ENCODE measurements at places on chromosomes 2 and 18.

- no peak for DNase-seq
Measured at GRCh38 chr2:53559302-53559966, 208.2 kb upstream of the CHAC2 start.

GRCh38 chr18:77679869-77680268 lies 430.2 kb downstream of the GALR1 start:
- no peak for DNase-seq

DNA sequence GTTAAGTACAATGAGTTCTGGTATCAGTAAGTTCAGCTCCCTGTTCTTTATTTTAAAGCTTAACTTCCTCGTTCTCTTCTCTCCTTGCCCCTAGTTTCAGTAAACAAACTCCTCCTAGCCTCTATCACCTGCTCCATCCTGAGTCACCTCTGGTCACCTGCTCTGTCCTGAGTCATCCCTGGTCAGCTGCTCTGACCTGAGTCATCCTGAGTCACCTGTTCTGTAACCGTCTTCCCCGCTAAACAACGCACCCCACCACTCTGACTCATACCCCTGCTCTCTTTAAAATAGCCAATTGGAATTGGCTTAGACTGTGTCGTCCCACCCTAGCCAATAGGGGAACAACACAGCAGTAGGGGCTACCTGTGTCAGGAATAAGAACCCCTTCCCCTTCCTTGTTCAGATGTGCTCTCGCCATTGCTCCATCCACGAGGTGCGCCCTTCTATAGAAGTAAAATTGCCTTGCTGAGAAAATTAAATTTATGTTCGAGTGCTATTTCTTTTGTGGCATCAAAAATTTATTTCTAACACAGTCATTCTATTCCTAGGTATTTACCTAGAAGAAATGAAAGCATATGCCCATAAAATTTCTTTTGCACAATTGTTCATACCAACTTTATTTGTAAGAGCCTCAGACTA lies 24.9 kb upstream of the RMND5A start:
- no peak for DNase-seq

- DNase-seq, result no peak
Measured at GRCh38 chr2:144559681-144560080, 39.8 kb upstream of the ZEB2 start.

GRCh38 chr2:191066197-191066918 lies 52.4 kb upstream of the STAT1 start:
- DNase-seq, result no peak

GRCh38 chr2:160315337-160315736 lies 115.3 kb upstream of the ITGB6 start:
- no peak for DNase-seq

GRCh38 chr2:173898996-173899395 lies 66.2 kb downstream of the SP3 start:
- no peak for DNase-seq

DNA sequence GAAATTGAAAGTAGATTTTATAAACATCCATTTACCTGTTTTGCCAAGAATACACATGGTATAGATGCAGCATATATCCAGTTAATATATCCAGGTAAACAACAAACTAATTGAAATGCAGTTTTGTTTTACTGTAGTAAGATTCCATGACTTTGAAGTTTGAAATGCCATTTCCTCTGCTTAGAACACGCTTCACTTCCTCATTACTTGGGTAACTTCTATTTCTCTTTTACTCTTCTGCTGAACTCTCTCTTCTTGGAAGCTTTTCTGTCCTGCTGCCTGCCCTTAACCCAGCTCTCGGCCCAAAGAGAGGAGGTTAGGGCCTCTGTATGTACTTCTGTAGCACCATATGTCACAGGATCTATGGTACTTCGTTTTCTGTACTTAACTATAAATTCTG lies 14.1 kb upstream of the IL1RL2 start:
- DNase-seq, result no peak

DNA sequence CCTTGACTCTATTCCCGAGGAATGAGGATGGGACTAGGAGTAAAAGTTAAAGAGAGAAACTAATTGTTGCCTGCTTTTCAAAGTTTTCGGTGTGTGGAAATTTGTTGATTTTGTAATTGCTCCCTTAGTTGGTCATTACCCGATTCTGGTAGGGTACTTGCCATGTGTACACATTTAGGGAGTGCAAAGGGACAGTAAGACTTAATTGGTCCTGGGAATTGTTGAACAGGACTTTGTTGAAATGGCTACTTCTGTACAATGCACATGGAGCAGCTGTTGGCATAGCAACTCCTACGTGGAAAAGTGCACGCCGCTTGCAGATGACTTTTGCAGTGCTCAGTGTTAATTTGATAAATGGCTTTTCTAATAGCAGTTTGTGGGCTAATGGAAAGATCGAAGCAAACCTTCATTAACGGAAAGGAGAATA lies 22.9 kb downstream of the EPAS1 start:
- no peak for DNase-seq

DNA sequence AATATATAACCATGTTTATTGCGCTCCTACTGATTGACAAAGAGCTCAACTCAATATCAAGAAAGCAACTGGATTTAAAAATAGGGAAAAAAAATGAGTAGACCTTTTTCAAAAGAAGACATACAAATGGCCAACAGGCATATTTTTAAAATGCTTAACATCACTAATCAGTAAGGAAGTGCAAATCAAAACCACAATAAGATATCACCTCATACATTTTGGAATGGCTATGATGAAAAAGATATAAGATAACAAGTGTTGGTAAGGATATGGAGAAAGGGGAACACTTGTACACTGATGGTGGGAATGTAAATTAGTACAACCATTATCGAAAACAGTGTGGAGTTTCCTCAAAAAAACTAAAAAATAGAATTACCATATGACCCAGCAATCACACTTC lies 5.6 kb upstream of the GALNT5 start:
- DNase-seq, result no peak

- DNase-seq, result no peak
Measured at GRCh38 chr2:24754985-24755705, 38.0 kb downstream of the PTRHD1 start.

DNA sequence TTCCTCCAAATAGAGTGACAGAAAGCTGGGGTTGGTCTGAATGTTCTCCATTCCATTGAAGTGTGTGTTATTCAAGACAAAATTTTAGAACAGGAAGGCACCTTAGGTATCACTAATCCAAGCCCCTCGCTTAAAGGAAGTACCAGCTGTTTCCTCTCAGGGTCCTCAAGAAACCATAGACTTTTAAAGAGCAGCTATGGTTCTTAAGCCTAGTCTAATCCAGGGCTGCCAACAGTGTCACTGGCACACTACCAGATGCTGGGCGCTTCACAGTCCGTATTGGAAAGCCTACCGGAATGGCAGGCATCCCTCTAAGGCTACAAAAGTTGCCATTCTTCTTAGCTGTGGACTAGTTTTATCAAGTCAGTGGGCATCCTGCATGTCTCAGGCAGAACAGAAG lies 1.9 kb downstream of the NEMP2 start:
- DNase-seq, result no peak

- no peak for DNase-seq
Measured at GRCh38 chr2:11072550-11072949, 82.7 kb upstream of the SLC66A3 start.

GRCh38 chr18:70197844-70198243 lies 7.6 kb downstream of the RTTN start:
- no peak for DNase-seq

DNA sequence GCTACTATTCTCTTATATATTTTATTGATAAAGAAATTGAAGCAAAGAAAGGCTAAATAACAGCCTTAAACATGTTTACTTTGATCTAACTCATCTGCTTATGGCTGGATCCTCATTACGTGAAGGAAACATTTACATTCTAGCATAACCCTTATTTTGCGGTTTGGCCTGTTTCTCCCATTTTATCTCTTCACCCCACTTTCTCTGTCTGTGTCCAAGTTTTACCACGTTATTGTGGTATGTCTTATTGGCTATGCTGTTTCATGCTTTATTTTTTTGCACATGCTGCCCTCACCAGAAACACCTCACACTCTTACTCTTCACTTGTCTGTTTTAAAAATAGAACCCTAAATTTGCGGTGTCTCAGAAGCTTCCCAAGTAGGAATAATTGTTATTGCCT lies 78.5 kb downstream of the RPIA start:
- no peak for DNase-seq

DNA sequence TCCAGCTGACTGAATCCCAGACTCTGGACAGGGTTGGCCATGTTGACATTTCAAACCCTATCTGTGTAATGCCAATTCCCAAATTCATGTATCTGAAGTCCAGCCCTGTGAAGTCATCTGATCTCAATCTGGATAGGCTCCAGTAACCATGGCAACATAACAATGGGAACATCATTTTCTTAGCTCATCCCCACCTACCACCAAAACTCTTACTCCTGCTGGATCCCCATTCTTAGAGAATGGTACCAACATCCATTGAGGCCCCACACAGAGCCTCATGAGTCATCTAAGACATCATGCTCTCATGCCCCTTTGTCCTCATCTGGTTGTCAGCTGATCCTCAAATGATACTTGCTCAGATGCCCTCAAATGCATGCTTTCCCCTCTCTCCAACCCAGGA lies 58.9 kb upstream of the TEX51 start:
- no peak for DNase-seq

DNA sequence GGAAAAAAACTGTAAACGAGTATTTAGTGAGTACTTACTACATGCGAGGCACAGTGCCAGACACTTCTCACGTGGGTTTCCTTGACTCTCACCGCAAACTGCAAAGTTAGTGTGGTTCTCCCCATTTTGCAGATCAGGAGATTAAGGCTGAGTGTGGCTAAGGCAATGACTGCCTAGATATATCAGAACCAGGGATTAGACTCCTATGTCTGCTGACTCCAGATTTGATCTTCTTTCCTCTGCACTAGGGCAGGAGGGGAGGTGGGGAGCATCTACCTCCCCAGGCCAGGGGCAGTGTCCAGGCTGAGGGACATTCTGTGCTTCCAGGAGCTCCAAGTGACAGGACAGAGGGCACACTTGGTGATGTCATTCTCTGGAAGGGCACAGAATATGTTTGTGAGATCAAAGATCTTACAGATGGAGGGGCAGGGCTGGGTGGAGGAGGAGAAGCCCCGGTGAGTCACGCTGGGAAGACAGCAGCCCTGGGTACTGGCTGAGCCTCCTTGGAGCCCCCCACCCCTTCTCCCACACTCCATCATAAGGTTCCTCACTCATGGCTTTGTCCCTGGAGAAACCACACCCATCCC lies 92.4 kb downstream of the RHOB start:
- no peak for DNase-seq

GRCh38 chr2:170493426-170494097 lies 221.6 kb upstream of the SP5 start:
- DNase-seq, result no peak

DNA sequence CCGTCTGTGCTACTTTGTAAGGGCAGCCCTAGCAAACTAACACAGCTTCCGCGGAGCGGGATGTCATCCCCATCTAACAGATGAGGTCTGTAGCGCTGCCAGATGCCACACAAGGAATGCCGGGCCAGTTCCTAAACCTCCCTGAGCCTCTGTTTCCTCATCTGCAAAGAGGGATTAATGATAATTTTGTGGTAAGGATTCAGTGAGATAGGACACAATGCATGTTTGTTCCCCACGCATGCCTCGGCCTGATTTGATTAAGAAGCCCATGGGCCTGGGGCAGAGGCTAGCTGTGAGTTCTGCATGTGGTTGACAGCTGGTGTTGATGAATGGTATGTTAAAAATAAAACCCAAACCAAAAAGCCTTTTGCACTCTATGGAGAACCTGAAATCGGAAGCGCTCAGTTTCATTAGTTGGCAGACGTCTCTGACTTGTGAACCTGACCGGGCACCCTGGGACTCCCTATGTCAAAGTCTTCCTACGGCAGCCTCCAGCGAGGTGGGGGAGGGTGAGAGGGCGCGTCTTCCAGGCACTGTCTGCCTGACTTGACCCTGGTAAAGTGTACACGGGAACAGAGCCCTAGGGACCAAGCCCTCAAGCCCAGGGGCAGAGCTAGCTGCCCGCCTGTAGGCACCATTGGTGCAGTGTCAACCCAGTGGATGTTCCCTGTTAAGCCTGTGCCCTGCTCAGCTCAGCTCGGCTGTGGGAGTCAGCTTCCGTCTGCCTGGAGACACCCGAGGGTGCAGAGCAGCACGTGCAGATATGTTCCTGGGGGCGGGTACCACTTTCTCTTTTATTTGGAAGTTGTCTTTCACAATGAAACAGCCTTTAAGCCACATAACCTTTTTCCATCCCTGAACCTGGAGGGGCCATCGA lies 14.8 kb upstream of the INHBB start:
- no peak for DNase-seq

- no peak for DNase-seq
Measured at GRCh38 chr2:203164311-203164935, 74.4 kb upstream of the CYP20A1 start.

DNA sequence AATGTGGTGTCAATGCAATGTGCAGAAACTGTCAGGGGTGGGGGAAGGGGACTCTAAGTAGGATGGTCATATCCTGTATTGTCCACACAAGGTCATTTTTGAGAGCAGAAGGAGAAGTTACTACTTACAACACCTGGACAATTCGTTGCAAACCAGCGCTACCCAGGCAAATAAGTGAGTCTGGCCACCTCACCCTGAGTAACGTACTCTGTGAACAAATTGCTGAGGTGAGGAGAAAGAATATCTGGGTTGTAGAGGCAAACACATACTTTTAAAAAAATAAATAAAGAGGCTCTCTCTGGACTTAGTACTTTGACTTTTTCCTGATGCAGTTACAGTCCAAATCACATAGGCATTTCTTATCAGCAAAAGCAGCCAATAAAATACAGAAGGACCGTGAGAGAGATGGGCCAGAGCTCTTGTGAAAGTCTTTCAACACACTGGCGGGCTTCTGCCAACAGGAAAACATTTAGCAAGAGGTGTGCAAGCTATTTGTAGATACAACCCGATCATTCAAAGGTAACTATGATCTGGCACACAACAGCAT lies 268.2 kb upstream of the ID2 start:
- no peak for DNase-seq

DNA sequence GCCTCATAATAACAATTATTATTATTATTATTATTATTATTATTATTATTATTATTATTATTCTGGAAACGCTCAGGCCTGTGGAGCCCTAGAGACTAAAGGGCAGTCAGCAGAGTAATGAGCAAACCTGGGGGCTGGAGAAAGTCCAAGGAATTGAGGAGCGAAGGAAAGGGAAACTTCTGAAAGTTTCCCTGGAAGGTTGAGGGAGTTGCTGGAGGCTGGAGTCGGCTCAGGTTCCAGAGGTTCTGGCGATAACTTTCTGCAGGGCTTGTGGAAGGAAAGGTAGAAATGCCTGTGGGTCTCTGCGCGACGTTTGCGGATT lies 9.2 kb downstream of the POU3F3 start:
- DNase-seq, result no peak

DNA sequence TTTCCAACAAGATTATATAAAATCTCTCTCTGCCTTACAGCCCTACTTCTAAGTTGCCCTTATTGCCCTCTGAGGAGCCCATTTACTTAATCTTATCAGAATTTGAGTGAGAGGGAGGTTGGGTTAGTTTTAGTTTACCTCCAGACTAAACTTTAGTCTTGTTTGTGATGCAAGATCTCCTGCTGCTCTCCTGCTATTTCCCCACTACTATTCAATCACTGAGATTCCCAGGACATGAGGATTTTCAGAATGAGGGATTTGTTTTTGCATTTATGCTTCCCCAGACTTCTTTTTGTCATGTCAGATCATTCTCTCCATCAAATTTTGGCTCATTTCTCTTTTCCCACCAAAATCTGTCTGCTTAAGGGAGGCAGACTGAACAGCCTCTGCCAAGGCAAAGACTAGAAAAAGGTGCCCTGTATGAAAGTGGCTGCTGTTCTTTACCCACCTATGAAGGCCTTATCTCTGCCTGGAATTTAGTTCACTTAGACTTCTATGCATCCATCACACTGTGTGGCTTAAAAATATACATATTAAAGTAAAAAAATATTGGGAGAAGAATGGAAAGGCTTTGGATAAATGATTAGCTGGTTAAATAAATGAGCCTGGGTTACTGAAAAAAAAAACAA lies 401.3 kb downstream of the PID1 start:
- no peak for DNase-seq

Data from NCI-H510A (cell line).